ENCODE measurements at places on chromosomes 3 and 15.

DNA sequence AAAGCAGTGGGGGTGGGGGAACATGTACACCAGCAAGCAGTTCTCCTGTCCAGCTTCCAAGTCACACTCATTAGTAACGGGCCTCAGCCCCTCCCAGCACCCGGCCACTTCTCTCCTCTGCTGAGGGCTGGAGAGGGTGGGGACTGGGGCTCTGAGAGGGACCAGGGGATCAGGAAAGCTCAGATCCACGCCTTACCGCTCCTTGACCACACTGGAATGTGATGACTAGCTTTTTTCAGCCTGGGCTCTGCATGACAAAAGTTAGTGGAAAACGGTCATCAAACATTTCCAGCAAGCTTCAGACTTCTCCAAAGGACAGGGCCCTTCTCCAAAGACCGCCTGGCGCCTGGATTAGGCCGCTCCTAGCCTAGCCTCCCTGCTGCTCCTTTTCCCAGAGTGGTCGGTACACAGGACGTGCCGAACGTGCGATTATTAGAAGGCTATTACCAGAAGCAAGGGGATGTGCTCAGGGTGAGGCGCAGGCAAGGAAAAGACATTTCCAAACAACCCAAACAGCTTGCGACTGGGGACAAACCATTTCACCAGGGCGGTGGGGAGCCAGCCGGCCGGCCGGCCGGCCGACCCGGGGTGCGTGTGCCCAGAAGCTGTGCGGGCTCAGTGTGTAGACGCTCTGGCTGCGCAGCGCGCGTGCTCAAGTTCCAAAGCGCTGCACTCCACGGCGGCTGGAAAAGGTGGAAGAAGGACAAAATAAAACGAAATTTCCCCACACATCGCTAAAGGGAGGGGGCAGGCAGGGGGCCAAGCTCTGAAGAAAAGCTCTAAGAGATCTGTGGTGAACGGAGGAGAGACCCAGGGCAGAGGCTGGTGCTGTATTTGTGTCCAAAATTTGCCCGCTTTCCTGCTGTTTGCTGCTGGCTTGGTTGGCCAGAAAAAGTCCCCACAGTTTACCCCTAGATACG, 51.0 kb upstream of the SSR3 start:
- DNase-seq: no peak

- DNase-seq: no peak
Observed at GRCh38 chr15:100224206-100225185, 117.3 kb downstream of the ADAMTS17 start.

- no peak for DNase-seq
Observed at GRCh38 chr3:146777941-146778340, 172.8 kb upstream of the PLSCR5 start.

DNA sequence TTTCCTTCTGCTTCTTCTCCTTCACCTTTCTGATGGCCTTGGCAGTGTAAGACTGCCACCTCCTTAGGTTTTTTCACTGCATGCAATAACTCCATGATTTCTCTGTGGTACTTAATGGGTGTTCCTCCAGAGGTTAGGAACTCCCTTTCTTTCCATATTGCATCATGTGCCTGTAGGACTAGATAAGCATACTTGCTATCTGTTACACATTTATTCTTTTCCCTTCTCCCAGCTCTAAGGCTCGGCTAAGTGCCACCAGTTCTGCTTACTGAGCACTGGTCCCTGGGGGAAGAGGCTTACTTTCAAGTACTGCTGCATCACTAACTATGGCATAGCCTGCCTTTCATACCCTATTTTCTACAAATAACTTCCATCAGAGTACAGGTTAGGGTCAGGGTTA, 351.8 kb downstream of the OTOL1 start:
- DNase-seq: no peak
